Endothelial cell of umbilical vein (primary cell): ENCODE measurements at places on chromosomes 16 and 17. TPM values are rescaled to one million over a fixed set of nuclear protein-coding genes. Genes with fewer than 3 reads are reported as not detected.

Gene RIPOR1
- 41.6 and 45.3 TPM in 2 replicates for polyA plus RNA-seq

Gene PRSS53
- 3.5 and 4.6 TPM in 2 replicates for polyA plus RNA-seq

Gene CES3
- 0.10 and 0.13 TPM in 2 replicates for polyA plus RNA-seq

Gene JPT2
- polyA plus RNA-seq = 30.4 and 35.8 TPM in 2 replicates

Gene ZNF423
- polyA plus RNA-seq = 2.2 and 2.3 TPM in 2 replicates

Gene ADAM11
- polyA plus RNA-seq = 0.78 and 1.1 TPM in 2 replicates

Gene THOC6
- polyA plus RNA-seq = 36.9 and 39.3 TPM in 2 replicates

Gene CALCOCO2
- polyA plus RNA-seq = 20.6 and 22.0 TPM in 2 replicates

Gene CPNE7
- polyA plus RNA-seq = 5.4 and 5.9 TPM in 2 replicates

Gene CDR2L
- polyA plus RNA-seq = 22.2 and 23.1 TPM in 2 replicates

Gene GP1BA
- polyA plus RNA-seq = not detected in 2 replicates

Gene CD300LG
- not detected in 2 replicates for polyA plus RNA-seq

Gene KRTAP17-1
- not detected in 2 replicates for polyA plus RNA-seq
